ENCODE measurements at places on chromosomes 1 and 21.
A peak's percentile ranks its signal among the peaks of the same experiment; 100 is the strongest.

DNA sequence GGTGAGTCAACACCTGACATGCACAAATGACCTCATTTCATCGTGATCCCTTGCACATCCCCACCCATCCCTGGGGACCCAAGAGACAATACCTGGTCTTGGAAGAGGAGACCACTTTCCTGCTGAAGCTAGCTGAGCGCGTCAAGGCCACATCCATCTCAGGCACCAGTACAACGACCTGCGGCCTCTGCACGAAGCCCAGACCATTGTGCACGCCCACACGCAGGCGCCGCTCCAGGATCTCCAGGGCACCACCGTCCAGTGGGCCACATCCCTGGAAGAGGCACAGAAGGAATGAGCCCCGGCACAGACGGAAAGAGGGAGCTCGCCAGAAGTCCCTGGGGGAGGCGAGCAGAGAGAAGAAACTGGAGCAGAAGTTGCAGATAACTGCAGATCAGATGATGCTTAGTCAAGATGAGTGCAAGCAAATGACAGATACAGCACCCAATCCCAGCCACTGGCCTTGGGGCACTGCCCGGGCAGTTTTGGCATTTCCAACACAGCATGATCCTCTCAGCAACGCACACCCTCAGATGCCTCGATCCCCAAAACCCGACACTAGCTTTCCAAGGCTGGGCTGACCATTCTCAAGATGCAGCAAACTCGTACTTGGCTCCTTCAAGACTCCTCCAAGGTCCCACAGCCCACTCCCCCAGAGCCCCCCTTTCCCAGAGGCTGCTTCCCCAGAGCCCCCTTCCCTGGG, 44.1 kb downstream of the NPHP4 start:
- DNase-seq = no peak

- DNase-seq = no peak
Observed at GRCh38 chr1:79271759-79272158, 265.2 kb upstream of the ADGRL4 start.

DNA sequence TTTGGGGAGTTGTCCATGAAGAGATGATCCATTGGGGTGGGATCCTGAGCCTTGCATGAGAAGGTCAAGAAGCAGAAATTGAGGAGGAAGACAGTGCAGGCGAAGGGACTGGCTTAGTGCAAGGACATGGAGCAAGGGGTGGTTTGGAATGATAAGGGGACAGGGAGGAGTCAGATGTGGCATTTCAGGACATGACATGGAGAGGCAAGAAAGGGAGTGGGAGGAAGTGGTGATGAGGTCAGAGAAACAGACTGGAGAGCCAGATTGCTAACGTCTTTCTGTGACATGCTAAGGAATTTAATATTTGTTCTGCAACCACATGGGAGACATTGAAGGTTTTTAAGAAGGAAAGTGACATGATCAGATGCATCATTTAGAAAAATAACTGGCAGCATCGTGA, 346.8 kb upstream of the FMN2 start:
- no peak for DNase-seq

- DNase-seq = no peak
Observed at GRCh38 chr1:224528900-224529299, 87.2 kb upstream of the CNIH3 start.

- no peak for DNase-seq
Observed at GRCh38 chr1:168843401-168843800, 114.4 kb upstream of the DPT start.

GRCh38 chr1:40851643-40852042, 10.5 kb downstream of the CITED4 start:
- DNase-seq = no peak

DNA sequence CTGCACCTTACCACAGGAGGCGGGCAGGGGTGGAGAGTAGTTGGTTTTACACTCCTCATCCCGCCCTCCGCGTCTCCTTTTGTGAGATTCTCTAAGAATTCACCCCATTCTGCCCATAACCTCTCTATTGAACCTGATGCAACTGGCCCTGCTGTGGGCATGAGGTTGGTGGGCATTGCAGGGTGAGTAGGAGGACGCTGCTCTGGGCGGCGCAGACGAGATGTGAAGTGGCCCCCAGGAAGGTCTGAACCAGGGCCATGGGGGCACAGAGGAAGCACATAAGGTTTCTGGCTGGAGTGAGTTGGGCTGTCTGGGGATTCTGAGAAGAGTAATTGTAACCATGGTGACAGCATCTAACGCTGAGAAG, 8.8 kb downstream of the PADI1 start:
- DNase-seq = no peak

GRCh38 chr1:58654322-58654721, 45.5 kb downstream of the MYSM1 start:
- no peak for DNase-seq

GRCh38 chr1:246837418-246838117, 94.2 kb downstream of the AHCTF1 start:
- DNase-seq = no peak

DNA sequence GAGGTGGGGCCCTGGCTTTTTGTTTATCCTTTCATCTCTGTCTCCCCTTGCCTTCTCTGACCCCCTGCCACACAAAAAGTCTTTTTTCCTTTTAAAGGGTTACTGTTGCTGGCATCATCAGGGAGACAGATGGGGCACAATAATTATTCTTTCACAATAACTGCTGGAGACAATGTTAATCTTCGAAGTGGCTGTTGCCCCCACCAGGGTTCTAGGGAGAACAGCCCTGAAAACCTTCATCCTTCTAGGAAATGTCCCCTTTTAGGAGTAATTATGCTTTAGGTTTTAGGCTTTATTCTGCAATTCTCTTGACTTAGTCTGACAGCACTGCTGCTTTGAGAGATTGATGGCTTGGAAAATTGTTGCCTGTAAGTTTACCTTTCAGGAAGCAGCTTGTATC, 150.0 kb downstream of the NOS1AP start:
- no peak for DNase-seq

GRCh38 chr1:180267761-180268555, 37.9 kb downstream of the LHX4 start:
- no peak for DNase-seq

GRCh38 chr1:160539990-160540858, 17.2 kb upstream of the SLAMF6 start:
- peak; percentile 61 for DNase-seq

DNA sequence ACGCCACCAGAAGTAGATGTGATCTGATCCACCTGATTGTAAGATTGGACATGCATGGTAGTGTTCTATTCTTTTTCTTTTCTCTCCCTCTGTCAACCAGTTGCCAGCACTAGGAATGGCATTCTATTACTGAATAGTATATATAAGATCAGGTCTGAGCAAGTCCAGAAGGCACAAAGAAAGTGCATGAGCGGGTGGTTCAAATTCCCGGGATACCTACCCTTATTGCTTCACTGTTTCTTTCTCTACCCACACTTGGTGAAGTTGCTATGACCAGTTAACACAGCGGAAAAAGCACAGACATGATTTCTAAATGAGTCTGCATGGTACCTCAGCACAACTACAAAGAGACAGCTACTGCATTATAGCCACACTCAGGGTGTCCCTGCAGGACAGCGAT, 64.0 kb downstream of the SLC9A1 start:
- DNase-seq = no peak

DNA sequence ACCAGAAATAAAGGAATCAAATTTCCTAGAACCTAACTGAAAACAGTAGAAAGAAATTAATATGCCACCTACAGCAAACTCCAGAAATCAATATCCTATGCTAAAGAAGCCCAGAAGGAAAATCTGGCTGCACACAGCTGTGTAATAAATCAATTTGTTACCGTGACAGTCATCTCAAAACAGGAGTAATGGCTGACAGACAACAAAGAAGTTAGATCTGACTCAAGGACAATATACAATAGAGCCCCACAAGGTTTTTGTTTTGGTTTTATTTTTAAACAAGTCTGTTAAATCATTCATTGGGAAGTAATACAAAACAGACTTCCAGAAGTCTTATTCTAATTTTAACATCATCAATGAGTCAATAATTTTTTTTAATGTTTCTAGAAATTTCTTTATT, 168.4 kb downstream of the RERE start:
- DNase-seq = no peak

DNA sequence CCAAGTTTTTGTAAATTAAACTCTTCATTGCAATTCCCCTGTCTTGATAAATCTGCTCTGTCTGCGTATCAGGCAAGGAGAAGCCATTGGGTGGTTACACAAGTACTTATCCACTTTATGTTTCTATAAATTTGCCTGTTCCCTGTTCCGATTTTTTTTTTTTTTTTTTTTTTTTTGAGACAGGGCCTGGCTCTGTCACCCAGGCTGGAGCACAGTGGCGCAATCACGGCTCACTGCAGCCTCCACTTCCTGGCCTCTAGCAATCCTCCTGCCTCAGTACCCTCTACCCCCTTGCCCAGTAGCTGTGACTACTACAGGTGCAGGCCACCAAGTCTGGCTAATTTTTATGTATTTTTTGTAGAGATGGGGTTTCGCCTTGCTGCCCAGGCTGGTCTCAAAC, 11.1 kb upstream of the CSRP1 start:
- DNase-seq = no peak

DNA sequence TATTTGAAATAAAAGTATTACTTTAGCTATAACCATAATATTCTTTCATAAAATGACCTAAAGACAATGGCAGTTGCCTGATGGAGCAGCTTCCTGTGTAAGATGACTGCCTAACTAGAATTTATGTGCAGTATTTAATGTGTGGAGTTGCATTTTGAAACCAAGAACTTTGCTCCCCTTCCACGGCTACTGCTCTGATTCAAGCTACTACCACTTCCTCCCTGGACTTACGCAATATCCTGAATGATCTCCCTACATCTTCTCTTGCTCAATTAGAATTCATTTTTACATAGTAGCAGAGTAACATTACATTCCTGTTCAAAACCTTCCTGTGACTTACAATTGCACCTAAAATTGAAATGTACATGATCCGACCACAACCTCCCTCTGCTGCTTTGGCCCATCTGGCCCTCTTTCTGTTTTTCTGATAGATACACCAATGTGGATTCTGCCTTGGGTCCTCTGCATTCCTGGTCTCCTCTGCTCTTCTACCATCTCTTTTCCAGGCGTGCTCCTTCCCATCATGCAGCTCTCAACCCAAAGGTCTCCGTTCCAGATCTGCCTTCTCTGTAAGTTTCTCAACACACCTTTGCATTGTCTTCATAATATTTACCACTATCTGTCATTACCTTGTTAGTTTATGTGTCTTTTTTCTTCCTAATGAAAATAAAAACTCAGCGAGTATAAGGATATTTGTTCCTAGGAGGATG, 47.4 kb upstream of the USP25 start:
- peak; percentile 13 for DNase-seq

DNA sequence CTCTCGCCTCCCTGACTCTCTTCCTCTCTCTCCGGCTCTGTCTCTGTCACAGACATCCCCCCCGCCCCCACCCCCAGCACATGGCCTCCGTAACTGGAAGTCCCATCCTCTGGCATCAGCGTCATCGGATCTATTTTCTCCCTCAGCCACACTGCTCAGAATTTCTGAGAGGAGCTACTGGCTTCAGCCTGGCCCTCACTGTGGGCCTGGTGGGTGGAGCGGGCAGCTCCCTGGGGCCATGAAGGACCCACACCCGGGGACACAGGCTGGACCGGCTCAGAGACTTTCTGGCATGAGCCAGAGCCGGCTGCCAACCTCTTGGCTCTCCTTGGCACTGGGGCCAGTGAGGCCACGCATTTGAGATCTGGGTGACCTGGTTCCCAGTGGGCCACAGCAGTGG, 61.2 kb upstream of the CASZ1 start:
- no peak for DNase-seq

DNA sequence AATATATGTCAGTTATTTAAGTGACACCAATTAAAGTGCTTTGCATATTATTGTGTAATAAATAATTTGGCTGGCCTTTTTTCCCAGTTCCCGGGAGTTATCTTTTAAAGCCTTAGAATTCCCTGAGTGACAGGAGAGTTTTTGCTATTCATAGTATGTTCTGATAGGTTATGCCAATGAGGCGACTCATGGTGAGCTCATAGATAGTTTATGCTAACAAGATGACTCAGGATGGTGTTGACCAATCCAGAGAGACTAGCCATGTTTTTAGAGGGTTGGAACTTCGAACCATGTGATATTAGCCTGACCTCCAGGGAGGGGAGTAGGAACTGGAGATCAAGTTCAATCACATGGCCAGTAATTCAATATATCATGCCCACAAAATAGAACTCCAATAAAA, 310.8 kb downstream of the USP25 start:
- DNase-seq = no peak

- DNase-seq = no peak
Observed at GRCh38 chr1:917466-918091, 6.1 kb upstream of the SAMD11 start.

GRCh38 chr1:41638086-41639024, 153.9 kb upstream of the EDN2 start:
- no peak for DNase-seq

DNA sequence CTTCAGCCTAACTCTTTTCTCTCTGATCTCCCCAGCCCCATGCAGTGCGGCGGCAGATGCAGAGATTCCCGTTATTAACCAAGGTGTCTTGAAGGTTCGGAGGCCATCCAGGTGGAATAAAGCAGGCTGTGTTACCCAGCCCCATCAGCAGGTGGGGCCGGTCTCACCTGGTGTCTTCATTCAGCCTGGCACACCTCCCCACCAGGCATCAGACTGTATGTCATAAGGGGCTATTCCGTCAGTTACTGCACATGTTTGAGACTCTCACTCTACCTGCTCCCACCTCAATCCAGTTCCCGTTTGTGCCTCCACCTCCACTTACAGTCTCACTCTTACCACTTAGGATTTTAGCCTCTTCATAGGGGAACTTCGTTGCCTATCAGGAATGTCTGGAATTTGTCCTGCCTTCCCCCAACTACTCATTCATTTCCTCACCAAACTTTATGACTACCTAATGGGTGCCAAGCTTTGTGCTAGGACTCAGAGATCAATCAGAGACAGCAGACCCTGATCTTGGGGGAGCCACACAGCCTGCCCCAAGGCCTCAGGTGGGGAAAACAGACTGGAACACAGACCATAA, 170.2 kb downstream of the PLPP3 start:
- DNase-seq = peak; percentile 11

- no peak for DNase-seq
Observed at GRCh38 chr1:46133781-46134350, 1.4 kb upstream of the PIK3R3 start.

DNA sequence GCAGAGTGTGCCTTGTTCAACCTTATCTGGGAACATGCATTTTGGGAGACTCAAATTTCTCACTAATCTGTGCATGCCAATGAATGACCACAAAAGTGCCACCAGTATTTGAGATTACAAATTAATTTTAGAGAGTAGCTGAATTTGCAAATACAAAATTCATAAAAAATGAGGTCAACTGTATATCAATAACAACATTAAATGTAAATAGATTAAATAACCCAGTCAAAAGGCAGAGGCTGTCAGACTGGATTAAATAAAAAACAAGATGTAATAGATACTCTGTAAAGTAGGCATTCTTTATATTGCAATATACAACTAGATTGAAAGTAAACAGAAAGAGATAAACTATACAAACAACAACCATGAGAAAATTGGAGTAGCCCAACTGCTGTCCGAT, 5.5 kb upstream of the KRTAP10-3 start:
- DNase-seq = no peak

- DNase-seq = no peak
Observed at GRCh38 chr1:167132301-167133010, 38.6 kb downstream of the STYXL2 start.

- peak; percentile 56 for DNase-seq
Observed at GRCh38 chr1:18950401-18951026, 6.0 kb downstream of the IFFO2 start.

All from CD4-positive, alpha-beta T cell treated with Interferon gamma for 1 hour (primary cell).